ENCODE measurements at places on chromosomes 11 and 22. TPM values are rescaled to one million over a fixed set of nuclear protein-coding genes. Genes with fewer than 3 reads are reported as not detected.

Gene SNX32
- total RNA-seq, result not detected

Gene POTEH
- total RNA-seq, result not detected

Gene CALCB
- 0.22 TPM for total RNA-seq

DNA sequence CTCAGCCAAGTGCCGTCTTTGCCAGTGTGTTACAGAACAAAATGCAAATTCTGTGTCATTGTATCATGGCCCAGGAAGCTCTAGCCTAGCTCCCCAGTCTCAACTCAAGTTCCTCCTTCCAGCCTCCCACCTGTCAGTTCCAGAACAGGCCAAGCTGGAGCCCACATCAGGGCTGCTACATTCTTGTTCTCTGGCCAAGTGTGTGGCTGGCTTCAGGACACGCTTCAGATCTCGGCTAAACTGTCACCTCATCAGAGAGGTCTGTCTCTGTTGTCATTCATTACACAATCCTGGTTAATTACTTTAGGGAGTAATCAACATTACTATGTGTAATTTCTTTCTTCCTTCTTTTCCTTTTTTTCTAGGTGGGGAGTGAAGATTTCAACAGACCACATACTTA lies 347.0 kb upstream of the SYN3 start:
- no peak for DNase-seq
- H3K36me3 ChIP-seq, result no peaks in the 10 kb centered on the region
- H3K27ac ChIP-seq, result no peak overlapping the region
- H3K4me1 ChIP-seq, result no peaks in the 10 kb centered on the region
- H3K27me3 ChIP-seq, result no peaks in the 10 kb centered on the region

Gene RTN4RL2
- total RNA-seq, result 24.0 TPM

Gene RIMBP3B
- total RNA-seq, result 0.25 TPM

Gene BCO2
- total RNA-seq, result 4.0 TPM

Gene LRRN4CL
- 0.71 TPM for total RNA-seq

DNA sequence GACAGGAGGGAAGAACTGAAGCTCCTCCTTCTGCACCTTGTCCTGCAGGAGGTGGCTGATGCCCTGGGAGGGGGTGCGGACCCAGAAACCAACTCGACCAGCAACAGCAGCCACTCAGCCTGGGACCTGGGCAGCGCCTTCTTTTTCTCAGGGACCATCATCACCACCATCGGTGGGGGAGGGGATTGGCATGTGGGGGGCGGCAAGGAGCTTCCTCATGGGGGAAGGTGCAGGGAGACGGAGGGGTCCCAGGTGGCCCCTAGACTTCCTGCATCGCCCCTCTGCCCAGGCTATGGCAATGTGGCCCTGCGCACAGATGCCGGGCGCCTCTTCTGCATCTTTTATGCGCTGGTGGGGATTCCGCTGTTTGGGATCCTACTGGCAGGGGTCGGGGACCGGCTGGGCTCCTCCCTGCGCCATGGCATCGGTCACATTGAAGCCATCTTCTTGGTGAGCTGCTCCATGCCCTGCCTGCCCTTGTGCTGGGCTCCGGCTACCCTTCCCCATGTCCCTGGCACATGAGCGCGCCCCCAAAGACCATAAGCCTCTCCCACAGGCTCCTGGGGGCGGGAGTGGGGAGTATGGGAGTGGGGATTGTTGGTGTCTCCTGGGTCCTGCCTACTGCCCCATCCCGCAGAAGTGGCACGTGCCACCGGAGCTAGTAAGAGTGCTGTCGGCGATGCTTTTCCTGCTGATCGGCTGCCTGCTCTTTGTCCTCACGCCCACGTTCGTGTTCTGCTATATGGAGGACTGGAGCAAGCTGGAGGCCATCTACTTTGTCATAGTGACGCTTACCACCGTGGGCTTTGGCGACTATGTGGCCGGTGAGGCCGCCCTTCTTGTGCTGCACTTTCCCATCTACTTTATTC lies 3.1 kb upstream of the CATSPERZ start:
- H3K27ac ChIP-seq, result no peak overlapping the region
- no peak for DNase-seq
- no peak overlapping the region for H3K4me3 ChIP-seq

- no peaks in the 10 kb centered on the region for H3K4me1 ChIP-seq
- no peak overlapping the region for H3K4me3 ChIP-seq
- H3K27ac ChIP-seq, result no peak overlapping the region
- no peaks in the 10 kb centered on the region for H3K36me3 ChIP-seq
- H3K27me3 ChIP-seq, result no peaks in the 10 kb centered on the region
Measured at GRCh38 chr11:11458485-11458884, 105.4 kb upstream of the CSNK2A3 start.

DNA sequence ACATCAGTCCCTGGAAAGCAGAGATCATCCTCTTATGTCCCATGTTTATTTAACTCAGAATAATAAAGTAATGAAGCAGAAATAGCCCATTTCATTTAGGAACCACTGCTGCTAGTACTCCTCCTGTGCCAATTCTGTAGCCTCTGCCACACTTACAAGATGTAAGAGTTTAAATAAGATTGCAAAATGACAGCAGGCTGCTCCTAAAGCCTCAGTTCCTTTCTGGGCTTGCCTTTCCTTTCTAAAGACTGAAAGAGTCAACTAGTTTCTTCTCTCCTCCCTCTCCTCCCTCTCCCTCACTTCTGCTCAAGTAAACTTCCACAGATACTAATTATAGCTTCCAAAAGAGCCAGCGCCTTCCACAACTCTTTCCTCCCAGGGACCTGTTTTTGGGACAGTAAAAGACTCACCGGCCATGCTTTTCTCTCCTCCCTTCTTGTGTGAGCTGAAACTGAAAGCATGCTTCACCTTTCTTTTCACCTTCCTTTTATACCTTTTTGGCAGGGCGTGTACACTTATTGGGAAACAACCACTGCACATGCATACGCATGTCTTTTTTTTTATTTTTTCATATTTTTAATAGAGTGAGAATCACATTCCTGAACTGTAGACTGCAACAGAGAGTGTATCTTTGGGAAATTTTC lies 26.1 kb upstream of the CARD16 start:
- H3K36me3 ChIP-seq, result no peaks in the 10 kb centered on the region
- H3K4me3 ChIP-seq, result no peak overlapping the region
- DNase-seq, result no peak
- H3K27ac ChIP-seq, result no peak overlapping the region
- no peaks in the 10 kb centered on the region for H3K27me3 ChIP-seq
